Neural crest cell (in vitro differentiated cells): ENCODE measurements at places on chromosomes 11 and 22. TPM values are rescaled to one million over a fixed set of nuclear protein-coding genes. Genes with fewer than 3 reads are reported as not detected.
A peak's percentile ranks its signal among the peaks of the same experiment; 100 is the strongest.

The SULT4A1 gene
- total RNA-seq = 6.3 and 7.3 TPM in 2 replicates

The KRTAP5-1 gene
- not detected in 2 replicates for total RNA-seq

The ANO5 gene
- total RNA-seq = 3.4 and 3.5 TPM in 2 replicates

The HTR3B gene
- 0.26 and 0.52 TPM in 2 replicates for total RNA-seq

The C11orf65 gene
- total RNA-seq = 1.0 and 1.1 TPM in 2 replicates

The HPX gene
- 4.3 and 6.0 TPM in 2 replicates for total RNA-seq

DNA sequence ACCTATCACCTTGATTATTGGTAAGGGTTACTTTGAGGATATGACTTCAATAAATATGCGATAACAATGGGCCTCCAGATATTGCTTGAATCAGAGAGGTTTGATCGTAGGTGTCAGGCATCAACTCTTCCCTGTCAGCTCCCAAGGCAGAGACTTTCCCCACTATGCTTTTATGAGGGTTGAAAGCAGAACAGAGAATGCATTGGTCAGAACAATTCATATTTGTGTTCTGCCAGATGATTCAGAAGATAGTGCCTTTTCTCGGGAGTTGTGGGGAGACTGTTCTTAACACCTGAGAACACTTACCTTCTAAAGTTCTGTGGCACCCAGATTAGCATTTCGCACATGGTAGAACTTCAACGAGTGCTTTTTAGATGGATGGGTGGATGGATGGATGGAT, 386.3 kb upstream of the CADM1 start:
- H3K36me3 ChIP-seq = no peaks in the 10 kb centered on the region
- H3K27me3 ChIP-seq = no peaks in the 10 kb centered on the region
- H3K4me3 ChIP-seq = no peak overlapping the region
- DNase-seq = no peak

GRCh38 chr11:125036933-125037332, 26.2 kb upstream of the SLC37A2 start:
- H3K4me1 ChIP-seq = no peaks in the 10 kb centered on the region
- DNase-seq = no peak
- H3K27ac ChIP-seq = peak overlapping the region; percentile 81

DNA sequence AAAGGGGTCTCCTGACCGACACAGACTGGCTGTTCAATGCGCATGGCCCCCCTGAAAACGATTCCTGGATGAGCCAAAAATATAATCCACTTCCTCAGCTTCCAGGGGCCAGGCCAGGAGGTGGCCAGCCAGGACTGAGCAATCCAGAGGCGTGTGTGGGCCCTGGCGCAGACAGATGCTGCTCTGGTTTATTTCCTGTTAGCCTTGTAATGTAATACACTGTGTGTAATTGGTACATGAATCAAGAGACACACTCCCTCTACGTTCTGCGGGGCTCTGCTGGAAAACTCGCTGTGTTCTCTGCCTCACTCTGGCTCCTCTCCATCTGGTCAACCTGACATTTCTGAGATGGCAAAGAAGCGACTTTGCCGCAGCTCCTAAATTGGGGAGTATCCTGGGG, 26.3 kb upstream of the ISX start:
- no peaks in the 10 kb centered on the region for H3K4me1 ChIP-seq
- DNase-seq = no peak
- no peaks in the 10 kb centered on the region for H3K36me3 ChIP-seq
- H3K27ac ChIP-seq = peak overlapping the region; percentile 13

GRCh38 chr11:27193434-27194225, 153.0 kb downstream of the BBOX1 start:
- DNase-seq = no peak
- no peak overlapping the region for H3K4me3 ChIP-seq
- H3K36me3 ChIP-seq = peaks cover 2% of the 10 kb centered on the region
- H3K27me3 ChIP-seq = no peaks in the 10 kb centered on the region
- H3K27ac ChIP-seq = no peak overlapping the region
- H3K4me1 ChIP-seq = no peaks in the 10 kb centered on the region

DNA sequence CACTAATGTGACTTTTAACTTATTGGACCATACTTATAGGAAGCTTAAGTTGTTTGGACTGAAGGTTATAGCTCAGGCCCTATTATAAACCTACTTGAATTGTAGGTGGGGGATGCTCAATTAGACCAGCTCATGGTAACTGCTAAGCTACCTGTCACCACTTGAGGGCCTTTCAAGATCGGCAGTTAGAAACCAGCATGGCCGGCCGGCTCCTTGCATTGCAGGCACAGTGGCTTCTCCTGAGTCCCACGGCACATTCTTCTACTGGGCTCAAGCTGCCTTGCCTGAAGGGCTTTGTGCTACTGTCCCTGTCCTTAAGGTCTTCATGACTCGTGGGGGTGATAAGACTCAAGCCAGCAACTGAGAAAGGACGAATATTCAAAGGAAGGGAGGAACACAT, 70.8 kb downstream of the TBC1D22A start:
- peaks cover 37% of the 10 kb centered on the region for H3K36me3 ChIP-seq
- H3K27me3 ChIP-seq = no peaks in the 10 kb centered on the region
- H3K27ac ChIP-seq = no peak overlapping the region
- no peak for DNase-seq
- H3K4me3 ChIP-seq = no peak overlapping the region

DNA sequence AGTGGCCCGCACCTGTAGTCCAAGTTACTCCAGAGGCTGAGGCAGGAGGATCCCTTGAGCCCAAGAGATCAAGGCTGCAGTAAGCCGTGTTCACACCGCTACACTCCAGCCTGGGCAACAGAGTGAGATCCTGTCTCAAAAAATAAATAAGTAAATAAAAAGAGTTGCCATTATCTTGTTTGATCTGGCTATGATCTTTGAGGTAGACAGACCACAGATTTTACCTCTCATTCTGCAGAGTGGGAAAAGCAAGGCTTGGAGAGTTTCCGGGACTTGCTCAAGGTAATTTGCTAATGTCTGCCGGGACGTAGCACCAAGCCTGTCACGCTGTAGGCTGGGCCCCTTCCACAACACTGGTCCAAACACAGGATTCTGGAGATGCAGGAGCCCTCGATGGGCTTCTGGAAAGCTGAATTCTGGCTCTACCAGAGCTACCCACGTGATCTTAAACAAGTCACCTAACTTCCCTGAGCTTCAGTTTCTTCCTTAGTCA, 6.8 kb downstream of the GRAP2 start:
- H3K36me3 ChIP-seq = no peaks in the 10 kb centered on the region
- DNase-seq = no peak
- peaks cover 9% of the 10 kb centered on the region for H3K4me1 ChIP-seq
- H3K27ac ChIP-seq = no peak overlapping the region

- no peak overlapping the region for H3K4me3 ChIP-seq
- H3K4me1 ChIP-seq = no peaks in the 10 kb centered on the region
- H3K27ac ChIP-seq = no peak overlapping the region
Measured at GRCh38 chr11:15266999-15267398, 152.3 kb downstream of the INSC start.

DNA sequence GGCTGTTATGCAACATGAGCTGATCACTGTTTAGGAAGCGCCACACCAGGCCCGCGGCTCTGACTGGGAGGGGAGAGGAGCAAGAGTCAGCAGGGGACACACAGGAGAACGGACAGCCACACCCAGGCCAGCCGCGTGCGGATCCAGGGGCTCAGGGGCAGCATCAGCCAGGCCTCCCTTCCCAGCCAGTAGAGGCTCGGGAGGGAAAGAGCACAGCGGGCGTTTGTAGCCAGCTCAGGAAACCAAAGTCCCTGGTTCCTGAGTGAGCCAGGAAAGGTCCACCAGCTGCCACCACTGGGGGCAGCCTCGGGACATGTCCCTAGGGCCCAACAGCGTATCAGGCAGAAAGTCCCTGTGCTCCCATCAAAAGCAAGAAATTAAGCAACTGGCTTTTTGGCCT, 71.8 kb upstream of the PITPNB start:
- DNase-seq = peak; percentile 20
- H3K27ac ChIP-seq = no peak overlapping the region
- H3K36me3 ChIP-seq = peaks cover 5% of the 10 kb centered on the region
- H3K27me3 ChIP-seq = no peaks in the 10 kb centered on the region
- no peak overlapping the region for H3K4me3 ChIP-seq

GRCh38 chr11:69381681-69382130, 87.8 kb downstream of the MYEOV start:
- no peak for DNase-seq
- H3K27me3 ChIP-seq = no peaks in the 10 kb centered on the region
- no peak overlapping the region for H3K4me3 ChIP-seq
- H3K27ac ChIP-seq = no peak overlapping the region
- H3K4me1 ChIP-seq = peaks cover 6% of the 10 kb centered on the region

DNA sequence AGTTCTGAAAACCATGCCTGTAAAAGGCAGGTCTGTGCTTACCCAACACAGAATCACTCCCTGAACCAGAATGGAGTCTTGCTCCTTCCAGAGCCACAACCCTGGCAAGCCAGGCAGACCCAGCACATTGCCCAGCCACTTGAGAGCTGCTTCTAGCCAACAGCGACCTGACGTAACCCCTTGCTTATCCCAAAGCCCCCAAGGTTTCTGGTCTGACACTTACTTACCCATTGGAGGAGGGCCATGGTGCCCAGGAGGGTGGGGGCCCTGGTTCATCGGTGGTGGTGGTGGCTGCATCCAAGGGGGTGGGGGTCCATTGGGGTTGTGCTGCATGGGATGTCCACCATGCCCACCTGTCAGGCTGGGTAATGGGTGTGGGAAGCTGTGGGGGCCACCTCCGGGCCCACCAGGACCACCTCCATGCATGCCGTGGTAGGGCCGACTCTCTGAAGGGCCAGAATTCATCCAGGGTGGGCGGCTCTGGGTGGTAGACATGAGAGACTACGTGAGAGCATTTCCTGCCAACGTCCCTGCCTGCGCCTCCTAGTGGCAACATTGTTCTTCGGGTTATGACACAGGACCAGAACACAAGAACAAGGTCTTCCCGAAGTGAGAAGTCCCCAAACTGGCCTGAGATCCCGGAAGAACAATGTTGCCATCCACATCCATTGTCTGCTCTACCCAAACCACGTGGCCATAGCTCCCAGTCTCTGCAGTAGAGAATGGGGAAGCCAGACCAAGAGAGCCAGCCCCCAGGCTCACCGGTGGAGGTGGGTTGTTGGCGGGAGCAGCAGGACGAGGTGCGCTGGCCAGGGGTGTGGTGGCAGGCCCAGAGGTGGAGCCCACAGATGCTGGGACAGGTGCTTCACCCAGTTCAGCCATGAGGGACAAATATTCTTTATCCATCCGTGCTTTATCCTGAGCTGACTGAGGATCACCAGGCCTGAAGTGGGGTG, 7.8 kb upstream of the PYGM start:
- no peak overlapping the region for H3K27ac ChIP-seq
- H3K27me3 ChIP-seq = peaks cover 4% of the 10 kb centered on the region
- H3K4me1 ChIP-seq = peaks cover 54% of the 10 kb centered on the region
- peak overlapping the region; percentile 78 for H3K4me3 ChIP-seq

- DNase-seq = no peak
- no peaks in the 10 kb centered on the region for H3K36me3 ChIP-seq
- no peaks in the 10 kb centered on the region for H3K27me3 ChIP-seq
- no peak overlapping the region for H3K4me3 ChIP-seq
- no peak overlapping the region for H3K27ac ChIP-seq
Measured at GRCh38 chr11:95760941-95761340, 28.6 kb downstream of the FAM76B start.
